Iris pigment epithelial cell (primary cell): ENCODE measurements at places on chromosomes 7 and 10.

DNA sequence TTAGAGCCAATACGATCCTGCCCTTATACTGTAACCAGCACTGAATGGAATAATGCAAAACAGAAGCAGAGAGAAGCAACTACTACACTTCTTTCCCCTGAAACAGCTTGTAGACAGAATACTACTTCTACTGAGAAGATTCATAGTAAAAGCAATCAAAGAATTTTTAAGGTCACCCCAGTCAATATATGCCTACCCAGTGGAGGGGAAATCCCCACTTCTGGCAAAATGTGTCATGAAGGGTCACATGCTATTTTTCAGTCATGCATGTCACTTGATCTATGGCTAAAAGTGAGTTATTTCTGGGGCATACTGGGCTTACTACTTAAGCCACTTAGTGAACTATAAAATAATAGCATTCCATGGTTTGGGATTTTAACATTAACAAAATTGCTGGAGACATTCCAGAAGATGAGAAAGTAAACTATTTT lies 25.6 kb downstream of the IRF5 start:
- peak; percentile 58 for DNase-seq

GRCh38 chr7:100127866-100128636 lies 1.3 kb downstream of the MBLAC1 start:
- peak; percentile 17 for DNase-seq

- DNase-seq = peak; percentile 47
Measured at GRCh38 chr7:138608275-138608674, 92.9 kb downstream of the SVOPL start.

GRCh38 chr7:112124061-112124766 lies 82.0 kb downstream of the DOCK4 start:
- peak; percentile 43 for DNase-seq

GRCh38 chr10:29649561-29650551 lies 15.1 kb upstream of the SVIL start:
- peak; percentile 90 for DNase-seq

GRCh38 chr7:106327538-106328481 lies 43.0 kb upstream of the NAMPT start:
- no peak for DNase-seq

- DNase-seq = peak; percentile 21
Measured at GRCh38 chr7:5419539-5420066, 4.0 kb downstream of the TNRC18 start.

DNA sequence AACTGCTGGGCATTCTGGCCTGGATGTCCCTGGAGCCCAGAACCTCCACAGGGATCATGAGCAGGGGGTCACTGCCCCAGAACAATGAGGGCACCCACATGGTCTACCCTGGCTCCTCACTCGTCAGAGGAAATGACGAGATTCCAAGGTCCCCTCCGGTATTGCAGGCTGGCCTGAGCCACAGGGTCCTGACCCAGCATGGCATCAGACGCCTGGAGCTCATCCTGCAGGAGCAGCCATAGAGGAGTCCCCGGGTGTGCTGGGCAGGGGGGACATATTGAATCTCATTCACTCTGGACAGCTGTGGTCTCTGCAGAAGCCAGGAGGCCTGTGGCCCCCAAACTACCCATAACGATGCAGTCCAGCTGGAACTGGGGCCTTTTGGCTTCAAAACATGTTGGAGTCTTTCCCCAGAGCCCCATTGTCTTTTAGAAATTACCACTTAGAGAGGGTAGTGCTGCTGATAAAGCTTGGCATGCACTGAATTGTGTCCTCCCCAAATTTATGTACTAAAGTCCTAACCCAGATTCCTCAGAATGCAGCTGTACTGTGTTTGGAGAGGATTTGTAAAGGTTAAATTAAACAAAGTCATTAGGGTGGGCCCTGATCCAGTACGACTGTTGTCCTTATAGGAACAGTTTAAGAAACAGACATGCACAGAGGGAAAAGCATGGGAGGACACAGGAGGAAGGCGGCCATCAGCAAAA lies 27.7 kb downstream of the ANXA8 start:
- no peak for DNase-seq

DNA sequence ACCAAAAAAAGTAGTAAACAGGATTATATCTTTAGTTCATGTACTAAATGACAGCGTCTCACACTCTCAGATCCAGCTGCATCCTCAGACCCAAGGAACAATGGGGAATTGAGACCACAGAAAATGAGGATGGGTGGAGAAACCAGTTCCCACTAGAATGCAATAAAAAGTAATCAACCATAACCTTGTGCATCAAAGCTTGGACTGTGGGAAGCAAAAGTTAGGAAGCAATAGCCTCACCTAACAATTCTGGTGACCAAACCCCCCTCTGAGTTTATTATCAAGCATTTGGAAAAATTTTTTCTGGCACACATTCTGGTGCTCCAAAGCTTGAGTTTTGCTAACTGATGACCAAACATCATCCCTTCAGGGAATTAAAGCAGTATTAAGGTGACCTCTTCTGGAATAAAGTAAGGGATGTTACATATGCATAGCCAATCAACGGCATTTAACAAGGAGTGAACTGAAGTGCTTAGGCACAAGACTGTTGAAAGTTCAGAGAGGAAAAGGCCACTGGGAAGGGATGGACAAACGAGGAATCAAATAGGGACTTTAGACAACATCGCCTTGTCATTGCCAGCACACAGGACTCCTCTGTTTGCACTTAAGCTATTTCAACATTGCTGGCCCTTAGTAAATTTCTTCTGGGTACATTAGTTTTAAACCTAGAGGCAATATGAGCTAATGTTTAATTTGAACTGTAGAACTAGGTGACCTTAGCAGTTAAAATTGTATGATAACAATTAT lies 1.2 kb upstream of the MAT1A start:
- DNase-seq = no peak

GRCh38 chr10:43998021-43998809 lies 349.5 kb upstream of the ZNF32 start:
- no peak for DNase-seq

- no peak for DNase-seq
Measured at GRCh38 chr7:48183370-48183743, 12.1 kb downstream of the ABCA13 start.

DNA sequence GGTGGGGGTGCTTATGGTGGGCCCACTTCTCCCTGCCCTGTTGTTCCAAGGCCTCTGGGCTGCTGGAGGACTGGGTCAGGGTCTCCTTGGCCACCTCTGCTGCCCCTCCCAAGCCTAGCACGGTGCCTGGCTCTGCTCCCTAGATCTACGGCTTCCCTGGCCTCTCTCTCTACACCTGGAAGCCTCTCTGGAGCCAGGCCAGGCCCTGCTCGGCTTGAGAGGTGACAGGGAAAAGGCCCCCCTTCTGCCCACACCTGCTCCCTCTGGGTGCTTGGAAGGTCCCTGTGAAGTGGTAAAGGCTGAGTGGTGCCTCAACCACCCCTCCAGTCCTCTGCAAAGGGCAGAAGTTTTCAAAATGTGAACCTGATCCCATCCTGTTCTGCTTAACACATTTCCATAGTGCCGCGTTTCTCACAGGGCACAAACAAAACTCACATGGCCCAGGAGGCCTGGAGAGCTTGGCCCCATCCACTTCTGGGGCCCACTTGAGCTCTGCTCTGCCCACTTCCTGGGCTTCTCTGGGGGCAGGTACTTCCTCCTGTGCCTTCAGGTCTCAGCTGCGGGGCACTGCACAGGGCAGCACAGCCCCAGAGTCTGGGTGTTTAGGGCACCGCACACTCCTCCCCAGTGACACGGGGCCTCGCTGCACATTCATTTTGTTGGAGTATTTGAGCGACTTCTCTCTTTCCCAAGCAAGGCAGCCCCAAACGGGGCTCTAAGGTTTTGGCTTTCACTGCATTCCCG lies 169.9 kb downstream of the PIP4K2A start:
- no peak for DNase-seq

- no peak for DNase-seq
Measured at GRCh38 chr10:11475831-11476434, 135.5 kb downstream of the USP6NL start.

GRCh38 chr10:129345763-129346162 lies 121.3 kb upstream of the MGMT start:
- no peak for DNase-seq

DNA sequence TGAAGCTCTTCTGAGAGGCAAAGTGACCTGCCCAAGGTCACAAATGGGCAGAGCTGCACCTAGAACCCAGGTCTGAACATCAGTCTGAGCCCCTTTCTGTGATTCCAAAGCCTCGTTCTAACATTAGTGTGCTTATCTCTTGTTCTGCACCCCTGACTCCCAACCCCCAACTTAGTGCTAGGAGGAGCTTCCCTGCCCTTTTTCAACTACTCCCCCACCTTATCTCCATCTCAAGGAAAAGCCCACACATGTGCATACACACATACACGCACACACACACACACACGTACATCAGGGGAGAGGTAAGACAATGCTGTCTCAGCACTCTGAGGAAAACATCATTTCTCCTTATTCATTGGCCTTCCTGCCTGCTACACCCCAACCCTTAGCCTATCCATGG lies 8.3 kb downstream of the PRRT4 start:
- DNase-seq = no peak

DNA sequence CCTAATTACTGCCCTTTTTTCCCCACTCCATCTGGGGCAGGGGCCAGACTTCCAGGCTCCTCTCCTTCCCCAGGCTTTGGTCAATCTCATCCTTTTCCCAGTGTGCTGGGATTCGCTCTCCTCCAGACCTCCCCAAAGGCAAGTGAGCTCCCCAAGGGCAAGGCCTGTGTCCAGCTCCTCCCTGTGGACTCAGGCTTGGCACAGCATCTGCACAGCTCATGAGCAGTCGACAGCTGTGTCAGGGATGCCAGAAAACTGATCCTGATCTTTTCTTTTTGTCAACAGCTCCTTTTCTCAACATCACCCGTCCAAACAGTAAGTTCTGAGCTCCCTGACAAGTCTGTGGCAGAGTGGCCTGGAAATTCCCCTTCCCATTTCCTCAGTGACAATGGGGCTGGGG lies 67.1 kb downstream of the C10orf120 start:
- DNase-seq = no peak

GRCh38 chr10:15306735-15307280 lies 64.3 kb downstream of the FAM171A1 start:
- DNase-seq = no peak

DNA sequence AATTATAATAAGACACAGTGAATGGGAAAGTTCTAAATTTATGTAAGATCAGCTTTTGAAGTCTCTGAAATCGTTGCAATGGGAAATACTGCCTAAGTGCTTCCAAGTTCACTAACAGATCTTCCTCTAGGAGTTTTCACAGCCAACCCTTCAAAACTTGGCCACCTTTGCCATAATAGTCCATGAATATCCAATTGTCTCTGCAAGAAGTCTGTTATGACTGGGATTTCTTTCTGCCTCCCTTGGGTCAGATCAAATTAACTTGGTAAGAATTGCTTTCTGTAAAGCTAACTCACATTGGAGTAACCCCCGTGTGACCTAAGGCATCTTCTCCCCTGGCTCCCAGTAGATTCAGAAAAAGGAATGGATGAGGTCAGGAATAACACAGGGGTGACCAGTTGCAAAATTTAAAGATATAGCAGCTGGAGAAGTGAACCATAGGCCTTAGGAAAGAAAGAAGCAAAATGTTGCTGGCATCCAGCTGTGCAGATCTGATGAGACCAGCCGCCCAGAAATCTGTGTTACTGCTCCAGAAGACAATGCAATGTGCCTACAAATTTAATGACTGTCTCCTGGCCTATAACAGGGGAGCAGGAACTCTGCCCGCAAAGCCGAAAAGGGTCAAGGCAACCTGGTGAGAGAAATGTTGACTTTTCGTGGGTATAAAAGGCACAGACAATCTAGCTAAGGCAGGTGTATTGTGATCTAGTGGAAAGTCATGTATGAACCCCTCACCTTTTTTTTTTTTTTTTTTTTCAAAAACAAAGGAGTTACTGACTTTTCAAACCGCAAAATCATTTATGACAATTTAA lies 7.5 kb upstream of the OPTN start:
- no peak for DNase-seq

- no peak for DNase-seq
Measured at GRCh38 chr10:123634221-123634620, 31.9 kb upstream of the GPR26 start.

DNA sequence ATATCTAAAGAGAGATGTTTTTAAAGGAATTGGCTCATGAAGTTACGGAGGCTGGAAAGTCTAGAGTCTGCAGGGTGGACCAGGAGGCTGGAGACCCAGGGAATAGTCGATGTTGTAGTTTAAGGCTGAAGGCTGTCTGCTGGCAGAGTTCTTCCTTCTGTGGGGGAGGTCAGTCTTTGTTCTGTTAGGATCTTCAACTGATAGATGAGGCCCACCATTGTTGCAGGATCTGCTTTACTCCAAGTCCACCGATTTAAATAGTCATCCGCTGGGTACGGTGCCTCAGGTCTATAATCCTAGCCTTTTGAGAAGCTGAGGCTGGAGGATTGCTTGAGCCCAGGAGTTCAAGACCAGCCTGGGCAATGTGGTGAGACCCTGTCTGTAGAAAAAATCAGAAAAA lies 50.0 kb downstream of the LMTK2 start:
- DNase-seq = no peak

DNA sequence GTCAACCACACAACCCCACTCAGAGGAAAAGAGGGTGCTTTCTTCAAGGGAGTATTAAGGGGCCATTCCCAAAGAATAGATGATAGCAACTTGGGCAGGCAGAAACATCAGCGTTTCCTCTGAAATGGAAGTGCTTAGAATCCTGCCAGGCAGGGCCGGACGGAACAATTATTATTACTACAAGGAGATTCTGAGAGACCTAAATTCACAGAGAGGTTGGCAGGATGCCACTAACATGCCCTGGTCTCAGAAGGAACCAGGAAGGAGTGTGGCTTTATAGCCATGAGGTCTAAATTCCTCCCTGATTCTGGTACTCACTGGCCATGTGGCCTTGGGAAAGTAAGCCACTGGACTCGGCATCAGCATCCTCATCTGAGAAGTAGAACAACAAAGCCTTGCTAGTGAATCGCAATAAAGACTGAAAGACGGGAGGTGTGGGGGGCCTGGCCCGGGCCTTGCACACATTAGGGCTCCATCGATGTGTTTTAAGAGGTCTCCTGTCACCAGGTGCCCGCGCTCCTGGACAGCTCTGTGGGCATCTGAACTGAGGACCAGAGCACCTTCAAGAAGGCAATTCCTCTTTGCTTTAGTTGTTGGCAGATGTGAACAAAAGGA lies 131.5 kb downstream of the OAT start:
- DNase-seq = no peak

GRCh38 chr10:15266117-15266516 lies 97.6 kb upstream of the NMT2 start:
- no peak for DNase-seq
